ENCODE measurements at places on chromosomes 3 and 15.

DNA sequence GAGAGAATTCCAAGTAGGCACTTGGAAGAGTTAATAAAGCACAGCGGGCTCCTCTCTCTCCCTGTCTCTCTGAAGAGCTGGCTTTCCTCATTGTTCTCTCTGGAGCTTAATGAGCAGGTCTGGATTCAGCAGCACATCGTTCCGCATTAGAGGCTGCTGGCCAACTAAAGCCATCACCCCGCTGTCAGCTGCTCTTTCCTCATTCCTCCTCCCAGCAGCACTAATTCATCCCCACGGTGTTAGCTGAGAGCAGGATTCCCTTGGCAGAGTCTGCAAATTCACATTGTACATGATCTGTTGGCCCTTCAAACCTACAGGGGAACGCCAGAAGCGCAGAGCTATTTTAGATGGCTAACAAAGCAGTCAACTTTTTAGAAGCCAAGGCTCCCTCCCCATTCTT is 44.2 kb downstream of the SGO1 start:
- DNase-seq: no peak

GRCh38 chr15:80099241-80099640 is 39.8 kb downstream of the ZFAND6 start:
- DNase-seq: no peak

GRCh38 chr15:51253366-51253765 is 85.0 kb downstream of the CYP19A1 start:
- no peak for DNase-seq

GRCh38 chr3:7739754-7740153 is 761.9 kb upstream of the LMCD1 start:
- no peak for DNase-seq

DNA sequence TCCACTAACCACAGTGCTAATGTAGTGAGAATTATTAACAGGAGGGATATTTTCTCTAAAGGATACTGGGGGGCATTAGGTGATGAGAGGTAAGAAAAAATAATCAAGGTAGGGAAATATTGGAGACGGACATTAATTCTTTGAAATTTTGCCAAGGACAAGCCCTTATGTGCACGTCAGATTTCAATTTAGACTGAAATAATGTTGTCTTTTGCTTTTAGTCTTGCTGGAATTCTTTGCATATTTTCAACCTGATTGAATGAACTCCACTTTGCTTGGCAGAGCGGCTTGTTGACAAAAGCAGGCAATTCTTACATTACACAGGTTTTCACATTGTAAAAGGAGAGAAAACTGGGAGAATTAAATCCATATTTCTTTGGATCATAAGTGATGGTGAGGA is 25.0 kb upstream of the C3orf52 start:
- no peak for DNase-seq

DNA sequence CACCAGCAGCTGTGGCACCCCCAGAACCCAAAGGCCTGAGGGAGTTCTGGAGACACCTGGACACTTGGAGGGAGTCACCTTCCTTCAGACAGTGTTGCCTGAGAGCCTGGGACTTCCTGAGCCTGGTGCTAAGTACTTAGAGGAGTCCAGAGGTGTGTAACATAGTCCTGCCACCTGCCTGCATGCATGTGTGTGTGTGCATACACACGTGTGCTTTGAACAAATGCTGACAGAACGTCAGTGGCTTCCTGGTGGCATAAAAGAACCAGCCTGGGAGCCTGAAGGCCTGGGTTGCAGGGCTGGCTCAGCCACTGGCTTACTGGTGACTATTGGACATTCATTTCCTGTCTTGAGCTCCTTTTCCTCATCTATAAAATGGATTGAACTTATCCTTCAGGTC is 3.2 kb upstream of the CPN2 start:
- DNase-seq: no peak
